ENCODE measurements at places on chromosomes 1 and 21.

DNA sequence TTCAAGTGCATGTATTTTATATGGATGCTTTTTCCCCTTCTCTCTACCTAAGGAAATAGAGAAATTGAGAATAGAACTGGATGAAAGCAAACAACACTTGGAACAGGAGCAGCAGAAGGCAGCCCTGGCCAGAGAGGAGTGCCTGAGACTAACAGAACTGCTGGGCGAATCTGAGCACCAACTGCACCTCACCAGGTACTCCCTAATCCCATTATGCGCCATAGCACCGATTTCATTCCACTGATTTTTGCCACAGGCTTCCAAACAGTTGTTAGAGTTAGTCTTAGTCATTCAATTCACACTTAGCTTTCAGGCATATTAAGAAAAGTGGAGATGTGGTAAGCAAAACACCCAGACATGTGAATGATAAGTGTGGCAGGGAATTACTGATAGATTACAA, 122.8 kb downstream of the SDCCAG8 start:
- no peak for DNase-seq

DNA sequence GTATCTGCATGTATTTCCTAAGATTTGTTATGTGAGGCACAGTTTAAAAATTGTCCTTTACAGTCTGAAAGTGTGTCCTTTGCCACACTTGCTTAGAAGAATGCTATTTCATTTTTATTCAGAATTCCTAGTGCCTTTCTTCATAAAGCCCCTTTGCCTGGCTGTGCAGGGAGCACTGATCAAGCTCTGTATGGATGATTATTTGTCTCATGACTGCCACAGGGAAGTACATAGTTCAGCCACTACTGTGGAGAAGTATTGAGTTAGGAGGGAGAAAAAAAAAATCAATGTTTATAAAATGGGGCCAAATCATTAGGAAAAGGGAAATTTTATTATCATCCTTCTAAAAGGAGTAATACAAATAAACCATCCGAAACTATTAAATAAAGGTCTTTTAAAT, 51.4 kb downstream of the LHX4 start:
- DNase-seq, result no peak

- no peak for DNase-seq
These were observed 146.0 kb upstream of the KIAA0040 start for GRCh38 chr1:175338387-175339135.

DNA sequence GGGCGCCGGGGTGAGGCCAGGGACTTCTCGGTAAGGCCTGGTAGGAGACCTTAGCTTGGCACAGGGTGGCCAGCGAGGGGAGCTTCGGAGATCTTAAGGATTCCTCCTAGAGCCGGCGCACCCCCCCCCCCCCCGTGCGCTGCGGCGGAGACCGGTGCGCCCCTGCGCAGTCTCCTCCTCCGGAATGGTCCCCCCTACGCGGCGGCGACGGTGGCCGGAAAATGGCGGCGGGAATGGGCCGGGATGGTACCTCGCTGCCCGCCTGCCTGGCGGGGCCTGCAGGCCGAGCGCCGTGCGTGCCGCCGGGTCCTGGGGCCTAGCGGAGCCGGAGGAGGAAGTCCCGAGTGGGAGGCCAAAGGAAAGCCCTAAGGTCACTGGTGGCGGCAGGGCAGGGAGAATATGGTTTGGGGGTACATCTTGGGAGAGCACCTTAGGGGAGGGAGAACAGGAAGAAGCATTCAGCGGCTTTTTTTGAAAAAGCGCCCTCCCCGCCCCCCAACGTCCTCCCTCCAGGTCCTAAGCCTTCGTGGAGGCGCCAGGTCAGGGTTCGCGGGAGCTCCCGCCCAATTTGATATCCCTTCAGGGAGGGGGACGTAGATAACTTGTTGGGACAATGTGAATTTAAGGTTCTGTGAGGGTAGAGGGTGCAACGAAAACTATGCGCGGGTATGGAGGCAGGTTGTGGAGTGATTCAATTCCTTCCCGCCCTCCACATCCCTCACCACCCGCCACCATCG, 429 bp downstream of the SRRM1 start:
- DNase-seq, result no peak

- DNase-seq, result no peak
These were observed 3.3 kb downstream of the CAPN2 start for GRCh38 chr1:223715604-223716172.

GRCh38 chr1:46550751-46551231, 656 bp downstream of the KNCN start:
- DNase-seq, result no peak

- no peak for DNase-seq
These were observed 3.4 kb downstream of the EPB41 start for GRCh38 chr1:28917757-28918118.

DNA sequence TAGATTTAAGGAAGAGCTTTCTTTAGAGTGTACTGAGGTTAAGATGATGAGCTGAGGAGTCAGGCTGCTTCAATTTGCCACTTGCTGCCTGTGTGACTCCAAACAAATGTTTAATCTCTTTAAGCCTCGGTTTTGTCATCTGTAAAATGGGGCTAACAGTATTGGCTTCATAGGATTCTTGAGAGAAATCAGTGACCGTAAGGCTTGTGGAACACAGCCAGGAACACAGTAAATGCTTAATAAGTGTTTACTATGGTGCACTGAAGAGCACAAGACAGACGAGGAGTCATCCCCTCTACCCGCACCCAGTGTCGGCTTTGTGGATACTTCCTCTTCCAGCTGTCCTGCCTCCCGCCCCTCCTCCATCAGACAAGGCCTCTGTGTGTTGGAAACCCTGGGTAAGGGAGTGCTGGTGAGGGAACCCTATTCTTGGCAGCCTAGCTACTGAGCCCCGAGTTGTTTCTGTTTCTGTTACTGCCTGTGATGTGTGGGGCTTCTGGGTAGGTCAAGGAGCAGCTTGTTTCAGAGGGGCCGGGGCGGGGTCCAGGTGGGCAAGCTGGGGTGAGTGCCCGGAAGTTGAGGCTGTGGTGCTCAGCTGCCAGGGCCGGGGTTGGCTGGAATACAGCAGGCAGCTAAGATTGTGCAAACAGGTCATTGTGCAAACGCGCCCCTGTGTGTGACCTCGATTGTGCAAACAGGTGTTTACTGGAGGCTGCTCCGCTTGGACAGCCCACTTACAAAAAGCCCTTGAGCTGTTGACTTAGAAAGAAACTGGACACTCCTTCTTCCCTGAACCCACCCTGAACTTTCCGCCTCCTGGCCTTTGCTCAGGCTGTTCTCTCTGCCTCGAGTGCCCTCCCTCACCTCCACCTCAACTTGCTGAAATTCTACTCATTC, 4.0 kb upstream of the CSF3R start:
- no peak for DNase-seq

GRCh38 chr21:43345746-43346409, 81.1 kb downstream of the SIK1 start:
- peak; percentile 34 for DNase-seq

GRCh38 chr1:21174230-21174629, 2.5 kb downstream of the EIF4G3 start:
- DNase-seq, result no peak

DNA sequence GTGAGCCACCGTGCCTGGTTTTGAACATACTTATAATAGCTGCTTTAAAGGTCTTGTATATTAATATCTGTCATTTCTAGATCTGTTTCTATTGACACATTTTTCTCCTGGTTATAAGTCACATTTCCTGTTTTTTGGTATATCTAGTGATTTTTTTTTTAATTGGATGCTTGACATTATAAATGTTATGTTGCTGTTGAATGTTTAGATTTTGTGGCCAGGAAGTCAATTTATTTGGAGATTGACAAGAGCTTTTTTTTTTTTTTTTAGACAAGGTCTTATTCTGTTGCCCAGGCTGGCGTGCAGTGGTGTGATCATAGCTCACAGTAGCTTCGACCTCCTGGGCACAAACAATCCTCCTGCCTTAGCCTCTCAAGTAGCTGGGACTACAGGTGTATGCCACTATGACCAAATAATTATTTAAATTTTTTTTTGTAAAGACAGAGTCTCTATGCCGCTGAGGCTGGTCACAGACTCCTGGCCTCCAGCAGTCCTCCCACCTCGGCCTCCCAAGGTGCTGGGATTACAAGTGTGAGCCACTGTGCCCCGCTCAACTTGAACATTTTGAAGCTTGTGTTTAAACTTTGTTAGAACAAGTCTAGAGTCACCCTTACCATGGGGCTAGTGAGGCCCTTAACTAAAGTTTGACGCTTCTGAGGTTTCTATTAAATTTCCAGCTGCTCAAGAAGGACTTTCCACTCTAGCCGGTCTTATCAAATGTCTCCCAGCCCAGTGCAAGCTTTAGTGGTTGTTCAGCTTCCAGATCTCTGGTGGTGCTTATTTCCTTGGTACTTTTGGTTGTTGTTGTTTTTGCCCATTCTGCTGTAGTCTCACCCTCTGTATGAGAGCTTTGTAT, 8.6 kb upstream of the CHI3L2 start:
- DNase-seq, result no peak

DNA sequence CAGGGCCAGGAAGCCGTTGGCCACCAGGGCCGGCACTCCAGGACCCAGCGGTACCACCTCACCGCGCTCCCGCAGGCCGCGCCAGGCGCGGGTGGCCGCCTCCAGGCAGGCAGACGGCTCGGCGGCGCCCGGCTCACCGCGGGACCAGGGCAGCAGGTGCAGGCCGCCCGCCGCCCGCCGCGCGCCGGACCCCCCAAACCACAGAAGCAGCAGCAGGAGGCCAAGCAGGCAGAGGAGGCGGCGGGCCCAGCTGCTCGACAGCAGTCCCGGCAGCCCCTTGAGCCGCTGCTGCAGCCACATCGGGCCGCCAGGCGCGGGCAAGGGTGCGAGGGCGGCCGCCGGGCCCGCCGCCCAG, 312 bp downstream of the KIAA2013 start:
- no peak for DNase-seq

DNA sequence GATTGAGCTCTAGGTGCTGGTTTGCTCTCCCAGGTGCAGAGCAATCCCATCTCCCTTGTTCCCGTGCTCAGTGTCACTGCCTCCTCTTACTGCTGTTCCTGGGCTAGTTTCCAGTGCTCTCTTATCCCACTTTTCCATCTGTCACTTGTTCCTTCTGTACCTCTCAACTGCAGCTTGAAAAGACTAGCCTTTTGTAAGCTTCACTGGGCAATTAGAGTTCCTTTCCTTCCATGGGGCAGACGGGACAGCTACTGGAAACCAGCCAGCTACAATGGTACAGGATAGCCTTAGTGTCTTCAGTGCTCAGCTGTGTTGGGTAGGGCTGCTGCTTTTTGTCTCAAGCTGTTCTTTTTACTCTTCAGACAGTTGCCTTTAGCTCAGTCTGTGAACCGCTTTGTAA, 31.6 kb downstream of the AGT start:
- no peak for DNase-seq

- no peak for DNase-seq
These were observed 95.7 kb downstream of the FASLG start for GRCh38 chr1:172754609-172755008.

- DNase-seq, result no peak
These were observed 61.4 kb downstream of the GORAB start for GRCh38 chr1:170593173-170594011.

GRCh38 chr21:28280611-28281010, 712.1 kb downstream of the LTN1 start:
- DNase-seq, result no peak

- no peak for DNase-seq
These were observed 31.9 kb downstream of the SERINC2 start for GRCh38 chr1:31444725-31445448.

DNA sequence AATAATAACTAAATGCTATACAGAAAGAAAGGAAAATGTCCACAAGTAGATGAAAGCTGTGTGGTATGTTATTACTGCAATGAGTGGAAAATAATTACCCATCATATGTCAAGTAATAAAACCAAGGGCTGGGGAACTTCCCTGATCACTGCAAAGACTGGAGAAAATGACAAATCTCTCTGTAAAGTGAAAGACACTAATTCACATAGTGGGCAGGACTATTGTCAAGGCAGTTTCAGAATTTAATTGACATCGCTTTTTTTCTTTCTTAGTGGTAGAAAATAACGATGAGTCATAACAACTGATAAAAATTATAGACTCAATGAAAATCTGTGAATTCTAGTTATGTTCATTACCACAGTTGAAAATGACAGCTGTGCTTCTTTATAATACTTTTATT, 153.7 kb upstream of the ST6GALNAC5 start:
- DNase-seq, result no peak

- no peak for DNase-seq
These were observed 777 bp upstream of the TRIM67 start for GRCh38 chr1:231160895-231161666.

GRCh38 chr1:204223129-204223860, 9.5 kb upstream of the GOLT1A start:
- no peak for DNase-seq

Measured in HFFc6 (cell line).